ENCODE measurements at places on chromosomes 11 and 22.

- DNase-seq = no peak
These were observed 43.0 kb upstream of the KCNQ1OT1 start for GRCh38 chr11:2742611-2743426.

- DNase-seq = no peak
These were observed 1.5 kb downstream of the ZNRF3 start for GRCh38 chr22:28884747-28885350.

GRCh38 chr22:41625577-41625976 lies 4.5 kb downstream of the XRCC6 start:
- DNase-seq = no peak

DNA sequence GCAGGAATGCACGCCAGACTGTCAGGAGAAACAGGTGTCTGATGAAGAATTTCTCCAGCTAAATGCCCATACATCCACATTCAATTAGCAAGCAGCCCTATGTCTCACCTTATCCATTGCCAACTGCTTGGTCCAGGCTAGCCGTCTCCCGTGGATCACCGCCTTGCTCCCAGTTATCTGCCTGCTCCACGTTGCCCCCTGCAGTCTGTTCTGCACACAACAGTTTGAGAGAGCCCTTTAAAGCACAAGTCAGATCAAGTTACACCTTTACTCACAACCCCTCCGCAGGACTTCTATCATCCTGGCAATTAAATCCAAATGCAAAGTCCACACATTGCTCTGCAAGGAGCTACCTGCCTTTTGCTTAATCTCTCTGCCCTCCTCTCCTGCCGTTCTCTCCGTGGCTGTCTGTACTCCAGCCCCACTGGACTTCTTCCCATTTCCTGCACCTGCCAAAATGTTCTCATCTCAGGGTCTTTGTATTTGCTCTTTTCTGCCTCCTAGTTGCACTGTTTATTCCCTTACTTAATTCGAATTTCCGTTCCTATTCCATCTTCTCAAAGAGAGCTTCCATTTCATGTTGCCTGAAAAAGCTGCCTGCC lies 185.3 kb upstream of the LARGE1 start:
- DNase-seq = peak; percentile 39

DNA sequence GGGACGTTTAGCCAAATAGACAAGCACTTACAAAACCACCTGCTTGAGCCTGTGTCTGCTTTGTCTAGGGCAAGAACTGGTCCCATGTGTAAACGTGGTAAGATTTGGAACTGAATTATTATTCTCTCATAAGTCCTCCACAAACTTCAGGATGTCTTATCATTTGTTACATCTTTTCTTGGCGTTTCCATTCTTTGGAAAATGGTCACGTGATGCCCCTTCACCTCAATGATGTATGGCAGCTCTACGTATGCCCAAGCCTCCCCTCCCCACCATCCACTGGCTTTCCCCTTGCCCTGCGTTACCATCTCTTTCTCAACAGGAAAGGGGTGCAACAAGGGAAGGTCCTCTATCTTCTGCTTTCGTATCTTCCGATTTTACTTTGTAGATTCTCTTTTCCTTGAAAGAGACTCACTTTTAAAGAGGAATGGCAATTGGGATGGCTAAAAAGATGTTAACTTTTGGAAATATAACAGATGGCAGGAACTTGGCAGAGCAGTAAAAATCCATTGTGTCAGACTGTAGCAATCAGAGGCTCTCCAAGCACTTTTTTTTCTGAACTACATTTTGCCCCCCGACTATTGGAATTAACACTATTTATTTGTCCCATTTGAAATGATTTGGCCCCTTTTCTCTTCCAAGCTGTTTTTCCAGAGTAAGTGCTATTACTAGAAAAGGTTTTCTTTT lies 117.6 kb downstream of the FAT3 start:
- no peak for DNase-seq

GRCh38 chr11:43747130-43747802 lies 66.7 kb downstream of the HSD17B12 start:
- no peak for DNase-seq

- DNase-seq = no peak
These were observed 7.0 kb downstream of the PTPRJ start for GRCh38 chr11:47987310-47987709.

GRCh38 chr11:67060111-67060522 lies 3.5 kb downstream of the RHOD start:
- no peak for DNase-seq

GRCh38 chr22:18983120-18983651 lies 47.1 kb upstream of the PRODH start:
- DNase-seq = no peak

DNA sequence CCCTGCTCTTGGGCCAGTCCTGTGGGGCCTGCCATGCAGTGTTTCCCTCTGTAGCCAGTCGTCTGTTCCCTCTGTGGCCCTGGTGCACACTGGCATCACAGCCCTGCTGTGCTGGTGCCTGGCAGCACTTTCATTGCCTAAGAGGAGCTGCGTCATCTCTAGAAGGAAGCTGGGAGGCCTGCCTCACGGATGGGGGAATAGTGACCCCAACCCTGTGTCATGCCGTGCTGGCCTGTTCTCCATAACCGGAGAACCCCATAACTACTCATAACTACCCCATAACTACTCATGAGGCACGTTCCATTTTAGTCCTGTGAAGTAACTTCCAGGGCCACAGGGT lies 14.0 kb downstream of the RAB36 start:
- DNase-seq = no peak

DNA sequence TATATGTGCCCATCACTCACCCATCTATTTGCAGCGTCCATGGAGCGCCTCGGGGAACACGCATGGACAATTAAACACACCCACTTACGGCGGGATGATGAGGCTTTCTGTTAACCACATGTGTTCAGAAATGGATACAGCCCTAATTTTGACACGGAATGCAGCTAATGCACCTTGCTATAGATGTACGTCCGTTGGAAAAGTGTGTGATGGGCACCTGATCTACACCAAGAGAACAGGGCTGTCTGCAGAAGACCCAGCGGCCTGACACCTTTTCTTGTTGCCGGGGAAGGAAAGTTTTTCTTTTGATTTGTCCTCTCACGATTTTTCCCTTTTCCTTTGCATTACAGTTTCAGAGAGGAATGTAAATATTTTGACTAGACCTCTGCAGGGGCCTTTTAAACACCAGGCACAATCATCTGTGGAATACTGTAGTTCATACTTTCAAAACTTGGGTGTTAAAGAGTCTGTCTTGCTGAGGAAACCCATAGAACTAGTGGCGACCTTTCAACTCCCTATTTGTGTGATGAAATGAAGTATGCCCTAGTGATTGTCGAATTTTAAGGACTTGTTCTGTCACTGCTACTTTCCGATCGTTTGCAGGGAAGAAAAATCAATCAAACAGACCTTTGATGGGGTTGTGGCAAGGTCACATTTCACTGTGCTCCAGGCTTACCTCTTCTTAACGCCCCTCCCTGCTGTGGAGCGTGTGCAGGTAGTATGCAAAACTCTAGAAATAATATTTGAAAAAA lies 16.5 kb upstream of the PAX6 start:
- no peak for DNase-seq

DNA sequence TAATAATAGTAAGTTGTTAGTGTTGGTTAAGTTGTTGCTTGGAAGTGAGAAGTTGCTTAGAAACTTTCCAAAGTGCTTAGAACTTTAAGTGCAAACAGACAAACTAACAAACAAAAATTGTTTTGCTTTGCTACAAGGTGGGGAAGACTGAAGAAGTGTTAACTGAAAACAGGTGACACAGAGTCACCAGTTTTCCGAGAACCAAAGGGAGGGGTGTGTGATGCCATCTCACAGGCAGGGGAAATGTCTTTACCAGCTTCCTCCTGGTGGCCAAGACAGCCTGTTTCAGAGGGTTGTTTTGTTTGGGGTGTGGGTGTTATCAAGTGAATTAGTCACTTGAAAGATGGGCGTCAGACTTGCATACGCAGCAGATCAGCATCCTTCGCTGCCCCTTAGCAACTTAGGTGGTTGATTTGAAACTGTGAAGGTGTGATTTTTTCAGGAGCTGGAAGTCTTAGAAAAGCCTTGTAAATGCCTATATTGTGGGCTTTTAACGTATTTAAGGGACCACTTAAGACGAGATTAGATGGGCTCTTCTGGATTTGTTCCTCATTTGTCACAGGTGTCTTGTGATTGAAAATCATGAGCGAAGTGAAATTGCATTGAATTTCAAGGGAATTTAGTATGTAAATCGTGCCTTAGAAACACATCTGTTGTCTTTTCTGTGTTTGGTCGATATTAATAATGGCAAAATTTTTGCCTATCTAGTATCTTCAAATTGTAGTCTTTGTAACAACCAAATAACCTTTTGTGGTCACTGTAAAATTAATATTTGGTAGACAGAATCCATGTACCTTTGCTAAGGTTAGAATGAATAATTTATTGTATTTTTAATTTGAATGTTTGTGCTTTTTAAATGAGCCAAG lies 2.7 kb downstream of the NEAT1 start:
- peak; percentile 80 for DNase-seq

DNA sequence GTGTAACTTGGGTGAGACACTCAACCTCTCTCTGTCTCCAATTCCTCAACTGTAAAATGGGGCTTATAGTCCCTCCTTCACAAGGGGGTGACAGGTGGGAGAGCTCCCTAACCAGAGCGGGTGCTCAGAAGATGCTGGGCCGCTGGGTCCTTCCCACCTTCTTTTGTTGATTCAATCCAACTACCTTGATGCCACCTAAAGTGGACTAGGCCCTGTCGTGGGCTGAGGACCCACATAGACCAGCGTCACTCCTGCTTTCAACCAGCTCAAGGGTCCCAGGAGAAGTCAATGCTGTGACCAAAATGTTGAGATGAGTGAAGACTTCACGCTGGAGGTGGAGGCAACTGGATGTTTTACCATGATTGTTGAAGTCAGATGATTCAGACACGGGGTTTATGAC lies 72.7 kb upstream of the WNT11 start:
- DNase-seq = no peak

Data from activated T-cell treated with anti-CD3 and anti-CD28 coated beads, Interleukin-2, amount 50 U/mL, for 48 hours (primary cell).